Activated CD4-positive, alpha-beta T cell treated with anti-CD3 and anti-CD28 coated beads for 1 hour (primary cell): ENCODE measurements at places on chromosomes 2 and 18.

GRCh38 chr2:126886211-126886915 is 12.3 kb upstream of the TEX51 start:
- DNase-seq, result no peak

- DNase-seq, result no peak
Observed at GRCh38 chr2:142307086-142307485, 176.3 kb upstream of the LRP1B start.

GRCh38 chr2:236744281-236744705 is 174.7 kb downstream of the ACKR3 start:
- DNase-seq, result no peak

DNA sequence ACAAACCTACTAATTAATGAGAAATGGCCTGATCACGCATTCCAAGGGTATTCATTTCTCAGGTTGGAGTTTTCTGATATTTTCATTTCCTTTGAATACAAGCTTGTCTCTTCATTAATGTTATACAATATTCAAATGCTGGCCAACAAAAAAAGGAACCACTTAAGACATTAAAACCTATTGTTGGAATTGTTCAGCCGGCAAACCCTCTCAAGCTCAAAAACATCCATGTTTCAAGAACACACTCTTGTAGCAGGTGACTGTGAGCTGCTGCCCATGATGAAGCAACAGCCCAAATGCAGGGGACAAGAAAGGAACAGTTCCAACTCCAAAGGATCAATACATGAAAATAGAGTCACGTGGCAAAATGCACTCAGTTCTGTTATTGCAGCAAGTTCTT is 454.5 kb downstream of the BCL11A start:
- DNase-seq, result no peak

DNA sequence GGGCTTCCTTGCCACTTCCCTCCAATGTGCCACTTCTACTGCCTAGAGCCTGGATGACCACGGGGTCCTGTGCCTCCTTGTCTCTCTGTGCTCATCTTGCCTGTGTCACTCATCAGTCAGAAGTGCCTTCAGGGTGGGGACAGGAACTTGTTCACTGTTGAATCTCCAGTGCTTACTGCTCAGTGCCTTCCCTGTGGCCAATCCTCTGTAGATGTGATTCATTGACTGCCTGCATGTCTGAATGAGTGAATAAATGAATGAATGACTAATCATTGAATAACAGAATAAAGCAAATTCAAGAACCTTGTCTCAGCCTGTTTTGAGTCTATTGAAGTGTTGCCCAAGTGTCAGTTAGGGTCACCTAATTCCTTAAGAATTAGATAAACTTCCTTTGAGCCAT is 42.3 kb upstream of the FAM136A start:
- no peak for DNase-seq

GRCh38 chr18:2983296-2983695 is 29.6 kb downstream of the LPIN2 start:
- no peak for DNase-seq

DNA sequence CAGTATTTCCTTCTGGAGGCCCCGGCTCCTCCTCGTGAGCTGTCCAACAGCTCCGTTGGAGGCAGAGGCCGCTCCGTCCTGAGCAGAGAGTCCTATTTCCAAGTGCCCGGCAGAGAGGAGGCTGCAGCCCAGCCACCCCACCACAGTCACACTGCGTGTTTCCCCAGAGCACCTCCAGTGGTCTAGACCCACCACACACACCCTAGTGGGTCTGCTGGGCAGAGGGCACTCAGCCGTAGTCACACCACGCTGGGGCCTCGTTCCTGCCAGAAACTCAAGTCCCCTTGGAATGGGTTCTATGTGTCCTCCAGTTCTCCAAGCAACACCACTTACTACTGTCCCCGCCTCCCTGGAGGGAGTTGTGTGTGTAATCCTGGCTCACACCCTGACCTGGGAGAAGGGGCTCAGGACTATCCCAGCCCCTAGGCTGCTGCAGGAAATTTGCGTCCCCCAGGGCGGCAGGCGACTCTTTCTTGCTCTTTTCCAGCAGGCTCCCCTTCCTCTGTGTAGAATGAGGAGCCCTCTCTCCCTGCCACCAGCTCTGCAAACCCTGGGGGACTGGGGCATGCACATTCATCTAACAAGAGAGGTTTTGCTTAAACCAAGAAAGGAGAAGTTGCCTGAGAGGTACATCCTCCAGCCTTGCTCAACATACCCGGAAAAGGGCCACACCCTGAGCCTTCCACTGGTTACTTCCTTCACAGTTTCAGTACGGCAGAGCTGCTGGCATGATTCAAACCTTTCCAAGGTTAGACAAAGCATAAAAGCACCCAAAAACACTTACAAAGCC is 114.1 kb downstream of the NDUFA10 start:
- DNase-seq, result no peak

GRCh38 chr2:175005733-175006264 is 618 bp upstream of the CHN1 start:
- DNase-seq, result no peak

DNA sequence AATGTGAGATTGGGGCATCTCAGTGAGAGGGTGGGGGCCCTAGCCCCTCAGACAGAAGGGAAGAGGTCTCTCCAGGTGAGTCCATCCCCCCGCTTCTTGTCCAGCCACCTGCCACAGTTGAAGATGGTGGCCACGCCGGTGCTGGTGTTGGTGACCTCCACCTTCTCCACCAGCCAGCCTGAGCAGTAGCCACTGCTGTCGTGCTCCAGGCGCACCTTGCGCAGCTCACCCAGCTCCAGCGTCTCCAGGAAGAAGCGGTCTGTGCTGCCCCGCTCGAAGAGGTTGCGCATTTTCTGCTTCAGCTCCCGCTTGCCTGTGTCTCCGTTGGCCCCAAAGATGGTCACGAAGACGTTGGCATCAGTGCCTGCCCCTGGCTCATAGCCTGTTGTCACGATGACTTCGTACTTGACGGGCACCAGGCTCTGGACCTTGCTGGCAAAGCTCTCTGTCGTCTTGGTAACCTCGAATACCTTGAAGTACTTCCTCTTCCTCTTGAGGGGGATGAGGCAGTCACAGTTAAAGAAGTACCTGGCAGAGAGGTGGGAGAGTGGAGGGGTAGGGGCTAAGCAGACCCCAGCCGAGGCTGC is 179.5 kb downstream of the LOXHD1 start:
- DNase-seq, result no peak

GRCh38 chr2:71995067-71995665 is 152.5 kb downstream of the CYP26B1 start:
- DNase-seq, result no peak

GRCh38 chr2:101368376-101368775 is 18.9 kb downstream of the CREG2 start:
- no peak for DNase-seq

DNA sequence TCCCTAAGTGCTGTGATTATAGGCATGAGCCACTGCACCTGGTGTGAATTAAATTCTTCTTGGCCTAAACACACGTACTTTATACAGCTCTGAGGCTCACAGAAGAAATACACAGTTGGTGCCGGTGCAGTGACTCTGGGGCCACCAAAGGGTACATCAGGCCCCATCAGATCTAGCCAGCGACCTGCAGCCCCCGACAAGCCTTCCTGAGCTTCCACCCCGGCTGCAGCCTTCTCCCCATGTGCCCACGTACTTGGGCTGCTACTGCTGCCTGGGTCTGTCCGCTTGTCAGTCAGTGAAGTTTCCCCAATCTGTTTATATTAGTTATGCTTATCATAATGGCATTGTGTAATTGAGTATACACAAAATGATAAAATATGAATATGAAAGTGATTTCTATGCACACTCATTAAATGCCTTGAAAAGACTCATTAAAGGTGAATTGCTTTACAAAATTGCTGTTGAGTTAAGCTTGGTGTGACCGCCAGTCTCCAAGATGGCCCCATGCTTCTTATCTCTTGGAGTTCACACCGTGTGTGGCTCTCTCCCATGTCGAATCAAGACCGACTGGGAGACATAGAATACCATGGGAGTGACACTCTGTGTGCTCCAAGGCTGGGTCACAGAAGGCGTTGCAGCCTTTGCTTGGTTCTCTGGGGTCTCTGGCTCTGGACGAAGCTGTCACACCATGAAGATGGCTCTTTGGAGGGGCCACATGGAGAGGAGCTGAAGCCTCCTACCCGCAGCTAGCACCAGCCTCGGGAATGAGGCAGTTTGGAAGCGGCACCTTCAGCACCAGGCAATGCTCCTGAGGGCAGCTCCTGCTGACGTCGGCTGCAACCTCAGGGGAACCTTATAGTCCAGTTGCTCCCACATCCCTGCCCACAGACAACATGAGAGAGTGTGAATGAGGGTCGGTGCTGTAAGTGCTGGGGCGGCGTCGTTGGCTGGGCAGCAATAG is 29.2 kb upstream of the HPCAL1 start:
- no peak for DNase-seq

- no peak for DNase-seq
Observed at GRCh38 chr2:3345621-3346020, 32.0 kb downstream of the EIPR1 start.

DNA sequence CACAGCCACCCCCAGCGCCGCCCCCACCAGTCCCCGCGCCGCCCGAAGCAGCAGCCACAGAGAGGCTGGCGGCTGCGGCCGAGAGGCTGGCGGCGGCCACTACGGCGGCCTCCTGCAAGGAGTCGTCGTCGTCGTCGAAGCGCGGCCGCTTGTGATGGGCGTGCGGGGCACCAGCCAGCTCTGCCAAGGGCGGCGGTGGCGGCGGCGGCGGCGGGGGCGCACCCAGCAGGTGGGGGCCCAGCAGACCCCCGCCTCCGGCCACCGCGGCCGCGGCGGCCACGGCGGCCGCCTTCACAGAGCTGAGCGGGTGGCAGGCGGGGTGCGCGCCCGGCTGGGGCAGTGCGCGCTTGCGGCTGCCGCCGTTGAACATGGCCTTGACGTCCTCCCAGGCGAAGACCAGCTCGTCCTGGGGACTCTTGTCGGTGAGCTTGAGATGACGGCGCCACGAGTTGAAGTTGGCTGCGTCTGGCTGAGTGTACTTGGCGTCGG is 3.3 kb downstream of the SKOR2 start:
- no peak for DNase-seq

DNA sequence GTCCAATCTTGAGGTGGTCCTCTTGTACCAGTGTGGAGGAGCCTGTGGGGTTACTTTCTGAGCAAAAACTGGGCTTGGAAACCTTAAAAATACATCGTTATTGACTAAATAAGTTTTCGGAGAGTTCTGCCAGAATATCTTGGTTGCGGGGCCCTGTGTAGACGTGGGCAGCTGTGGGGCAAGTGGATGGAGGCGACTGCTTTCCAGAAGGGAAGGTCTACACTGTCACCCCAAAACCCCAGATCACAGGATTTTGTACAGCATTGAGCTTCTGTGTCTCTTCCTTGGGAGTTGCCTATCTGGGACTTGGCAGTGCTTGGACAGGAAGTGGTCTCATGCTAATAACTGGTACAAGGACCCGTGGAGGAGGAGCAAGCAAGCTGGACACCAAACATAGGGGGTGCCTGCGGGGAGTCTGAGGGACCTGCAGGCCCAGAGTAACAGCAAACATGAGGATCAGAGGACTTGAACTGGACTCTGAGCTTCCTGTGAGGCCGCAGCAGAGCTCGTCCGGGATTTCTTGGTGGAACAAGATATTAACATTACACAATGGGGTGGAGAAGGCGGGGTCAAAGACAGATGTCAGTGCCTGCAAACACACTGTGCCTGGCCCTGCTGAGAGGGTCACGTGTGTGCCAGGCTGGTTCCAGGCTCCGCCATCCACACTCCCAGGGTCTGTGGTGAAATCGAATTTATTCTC is 48.0 kb upstream of the CTLA4 start:
- DNase-seq, result no peak

DNA sequence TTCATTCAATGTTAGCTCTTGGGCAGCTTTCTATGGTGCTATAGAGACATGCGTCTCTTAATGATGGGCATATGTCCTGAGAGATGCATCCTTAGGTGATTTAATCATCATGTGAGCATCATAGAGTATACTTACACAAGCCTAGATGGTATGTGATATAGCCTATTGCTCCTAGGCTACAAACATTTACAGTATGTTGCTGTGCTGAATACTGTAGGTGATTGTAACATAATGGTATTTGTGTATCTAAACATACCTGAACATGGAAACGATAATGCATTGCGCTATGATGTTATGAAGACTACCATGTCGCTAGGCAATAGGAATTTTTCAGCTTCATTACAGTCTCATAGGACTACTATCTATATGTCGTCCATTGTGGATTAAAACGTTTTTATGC is 89.4 kb downstream of the ARHGAP15 start:
- no peak for DNase-seq

GRCh38 chr2:226553333-226553732 is 246.3 kb downstream of the IRS1 start:
- DNase-seq, result no peak

- no peak for DNase-seq
Observed at GRCh38 chr18:43870626-43871025, 593.3 kb upstream of the SYT4 start.

DNA sequence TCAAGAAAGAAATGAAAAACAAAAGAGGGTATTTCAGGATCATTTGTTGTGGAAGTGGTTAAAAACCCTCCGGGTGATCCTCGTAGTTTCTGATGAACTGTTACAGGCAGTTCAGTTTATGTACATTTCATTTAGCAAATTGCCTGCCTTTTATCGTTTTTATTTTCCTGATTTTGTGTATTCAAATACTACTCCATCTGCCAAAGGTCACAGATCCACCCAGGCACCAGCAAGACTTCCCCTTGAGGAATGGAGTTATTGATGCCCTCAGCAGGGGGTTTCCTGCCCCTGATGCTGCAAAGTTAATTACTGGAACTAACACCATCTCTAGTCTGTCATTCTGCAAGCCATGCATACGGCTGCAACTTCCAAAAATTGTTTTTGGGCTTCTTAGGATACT is 641.9 kb downstream of the SLC4A3 start:
- no peak for DNase-seq

DNA sequence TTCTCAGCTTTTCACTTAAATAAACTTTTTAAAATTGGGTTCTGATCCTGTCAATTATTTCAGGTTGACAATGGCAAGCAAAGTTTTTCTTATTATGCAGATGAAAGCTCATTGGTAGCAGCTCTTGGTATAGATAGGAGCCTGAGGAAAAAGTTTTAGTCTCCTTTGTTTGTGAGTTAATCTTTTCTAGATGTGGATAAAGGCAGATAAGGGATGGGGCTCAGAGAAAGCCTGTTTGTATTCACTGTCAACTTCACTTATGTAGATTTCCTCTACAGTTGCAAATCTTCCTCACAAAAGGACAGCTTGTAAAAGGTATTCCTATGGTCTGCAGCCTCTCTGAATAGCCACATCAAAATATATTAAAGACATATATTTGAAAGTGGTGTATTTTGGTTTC is 224.5 kb upstream of the SPOPL start:
- DNase-seq, result no peak

GRCh38 chr2:106960683-106961161 is 74.8 kb upstream of the ST6GAL2 start:
- no peak for DNase-seq

GRCh38 chr2:62568983-62569837 is 63.2 kb upstream of the TMEM17 start:
- no peak for DNase-seq

DNA sequence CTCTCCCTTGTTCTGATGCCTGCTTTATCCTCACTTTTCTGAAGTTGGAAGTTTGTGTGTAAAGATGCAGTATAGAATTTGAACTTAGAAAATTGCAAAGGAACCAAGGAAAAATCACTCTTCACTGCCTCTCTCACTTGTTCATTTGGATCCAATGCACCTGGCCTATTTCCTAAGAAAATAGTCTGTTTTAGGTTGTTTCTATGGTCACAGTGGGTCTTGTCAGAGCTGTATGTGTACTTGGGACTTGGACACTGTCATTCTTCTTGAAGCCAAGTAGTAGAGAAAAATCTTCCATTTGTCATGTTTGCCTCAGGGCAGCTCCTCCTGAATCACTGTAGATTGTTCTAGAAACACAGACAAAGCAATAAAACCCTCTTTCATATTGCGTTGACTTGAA is 80.3 kb upstream of the SESTD1 start:
- DNase-seq, result no peak
